Muscle of arm (tissue), 14 donors: ENCODE measurements at places on chromosomes 7 and 10. TPM values are rescaled to one million over a fixed set of nuclear protein-coding genes. Genes with fewer than 3 reads are reported as not detected.

The SCRN1 gene
- 41.1 TPM for polyA plus RNA-seq

- DNase-seq, result no peak
Observed at GRCh38 chr10:43124094-43124521, 14.1 kb upstream of the CSGALNACT2 start.

- no peak for DNase-seq
Observed at GRCh38 chr10:79542626-79543025, 17.6 kb downstream of the SFTPA2 start.

- DNase-seq, result no peak
Observed at GRCh38 chr7:157292770-157293412, 43.9 kb upstream of the DNAJB6 start.

DNA sequence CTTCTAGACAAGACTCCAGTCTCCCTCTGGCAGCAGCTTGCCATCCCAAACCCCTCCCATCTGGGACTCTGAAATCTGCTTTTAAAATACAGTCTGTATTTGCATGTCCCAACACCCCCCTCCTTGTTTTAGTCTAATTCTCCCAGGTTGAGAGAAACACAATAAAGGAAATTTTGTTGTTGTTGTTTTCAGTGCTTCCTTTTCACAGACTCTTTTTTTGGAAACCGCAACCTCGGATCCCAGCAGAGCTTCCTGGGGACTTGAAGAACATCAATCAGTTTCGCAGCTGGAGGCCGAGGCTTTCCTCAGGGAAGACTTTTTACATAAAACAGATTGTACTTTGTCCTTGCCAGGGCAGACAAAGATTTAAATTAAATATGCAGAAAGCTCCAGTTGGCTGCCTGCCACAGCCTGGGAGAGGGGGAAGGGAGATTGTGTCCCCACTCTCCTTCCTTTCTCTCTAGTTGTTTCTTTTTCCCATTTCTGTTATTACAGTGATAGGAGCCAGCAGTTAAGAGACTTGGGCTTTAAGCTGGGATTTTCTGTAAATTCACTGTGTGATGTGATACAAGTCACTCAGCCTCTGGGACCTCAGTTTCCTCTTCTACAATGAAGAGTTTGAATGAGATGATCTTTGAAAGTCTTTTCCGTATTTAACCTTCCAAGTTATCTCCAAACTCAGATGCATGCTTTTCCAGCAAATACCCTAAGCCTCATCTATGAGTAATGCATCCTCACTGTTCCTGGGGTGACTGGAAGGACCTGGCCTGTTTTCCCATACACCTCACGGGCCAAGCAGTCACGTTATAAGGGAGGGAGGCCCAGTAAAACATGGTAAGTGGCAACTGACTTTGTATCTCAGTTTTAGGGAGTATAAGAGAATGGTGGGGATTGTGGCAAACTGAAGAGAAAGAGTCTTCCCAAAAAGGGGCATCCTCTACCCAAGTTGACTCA is 192.3 kb downstream of the REEP3 start:
- peak; percentile 91 for DNase-seq

- no peak for DNase-seq
Observed at GRCh38 chr7:70545214-70545613, 586.7 kb upstream of the GALNT17 start.
